ENCODE measurements at places on chromosomes 6 and 20. TPM values are rescaled to one million over a fixed set of nuclear protein-coding genes. Genes with fewer than 3 reads are reported as not detected.

- peak; percentile 58 for DNase-seq
These were observed 120.2 kb upstream of the BEND3 start for GRCh38 chr6:107235511-107235910.

DNA sequence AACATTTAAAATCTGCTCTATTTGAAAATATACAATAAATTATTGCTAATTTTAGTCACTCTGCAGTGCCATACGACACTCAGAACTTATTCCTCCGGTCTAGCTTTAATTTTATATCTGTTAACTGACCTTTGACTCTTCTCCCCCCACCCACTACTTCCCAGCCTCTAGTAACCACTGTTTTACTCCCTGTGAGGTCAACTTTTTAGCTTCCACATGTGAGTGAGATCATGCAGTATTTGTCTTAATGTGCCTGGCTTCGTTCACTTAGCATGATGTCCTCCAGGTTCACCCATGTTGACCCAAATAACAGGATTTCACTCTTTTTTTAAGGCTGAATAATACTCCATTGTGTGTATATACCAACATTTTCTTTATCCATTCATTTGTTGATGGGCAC is 80.8 kb downstream of the RPP40 start:
- no peak for DNase-seq

DNA sequence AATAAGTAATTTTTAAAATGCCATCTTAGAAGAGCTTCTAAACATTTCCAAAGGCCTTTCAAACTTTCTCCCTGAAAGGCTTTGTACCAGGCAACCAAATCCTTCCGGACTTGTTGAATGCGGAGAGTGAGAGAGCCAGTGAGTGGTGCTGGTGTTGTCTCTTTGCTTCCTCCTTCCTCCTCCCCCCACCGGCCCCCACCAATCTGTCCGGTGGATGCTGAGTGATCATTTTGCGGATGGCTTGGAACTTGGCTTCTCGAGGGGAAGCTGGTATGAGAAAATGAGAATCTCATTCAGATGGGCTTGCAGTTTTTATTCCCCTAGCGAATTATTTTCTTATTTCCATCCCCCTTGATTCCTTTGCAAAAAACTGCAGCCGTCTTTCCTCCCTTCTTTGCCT is 97.3 kb downstream of the ANKRD60 start:
- no peak for DNase-seq

DNA sequence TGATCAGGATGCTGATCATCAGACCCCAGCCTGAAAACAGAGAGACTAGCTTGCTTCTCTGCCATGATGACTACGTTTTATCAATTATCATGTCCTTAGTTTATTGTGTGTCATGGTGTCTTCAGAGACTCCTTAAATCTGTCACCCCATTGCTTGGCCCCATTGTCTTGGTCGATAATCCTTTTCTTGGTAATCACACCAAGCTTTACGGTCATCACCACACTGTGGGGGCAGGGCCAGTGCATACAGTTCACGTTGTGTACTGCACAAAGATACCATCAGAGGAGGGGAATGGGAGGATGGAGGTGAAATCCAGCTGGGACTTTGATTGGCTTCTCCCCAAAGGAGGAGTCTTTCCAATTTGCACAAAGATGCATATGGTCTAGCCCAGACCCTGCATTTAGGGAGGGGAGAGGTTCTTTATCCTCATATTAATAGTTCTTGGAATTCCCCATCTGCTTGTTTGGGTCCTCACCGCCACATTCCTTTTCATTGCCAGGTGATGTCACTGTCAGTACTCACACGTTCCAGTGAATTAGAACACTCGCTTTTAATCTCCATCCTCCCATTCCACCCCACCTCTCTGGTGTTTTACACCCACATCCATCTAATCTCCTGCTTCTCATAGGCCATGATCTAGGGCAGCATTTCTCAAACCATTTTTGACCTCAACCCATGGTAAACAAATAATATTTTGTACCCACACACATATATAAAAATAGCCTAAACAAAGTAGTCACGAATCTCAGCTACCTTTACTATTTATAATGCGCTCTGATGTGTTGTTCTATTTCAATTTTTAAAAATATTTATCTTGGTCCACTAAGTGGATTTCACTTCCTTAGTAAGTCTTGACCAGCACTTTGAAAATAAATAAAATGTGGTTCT is 5.7 kb downstream of the ETV7 start:
- no peak for DNase-seq

DNA sequence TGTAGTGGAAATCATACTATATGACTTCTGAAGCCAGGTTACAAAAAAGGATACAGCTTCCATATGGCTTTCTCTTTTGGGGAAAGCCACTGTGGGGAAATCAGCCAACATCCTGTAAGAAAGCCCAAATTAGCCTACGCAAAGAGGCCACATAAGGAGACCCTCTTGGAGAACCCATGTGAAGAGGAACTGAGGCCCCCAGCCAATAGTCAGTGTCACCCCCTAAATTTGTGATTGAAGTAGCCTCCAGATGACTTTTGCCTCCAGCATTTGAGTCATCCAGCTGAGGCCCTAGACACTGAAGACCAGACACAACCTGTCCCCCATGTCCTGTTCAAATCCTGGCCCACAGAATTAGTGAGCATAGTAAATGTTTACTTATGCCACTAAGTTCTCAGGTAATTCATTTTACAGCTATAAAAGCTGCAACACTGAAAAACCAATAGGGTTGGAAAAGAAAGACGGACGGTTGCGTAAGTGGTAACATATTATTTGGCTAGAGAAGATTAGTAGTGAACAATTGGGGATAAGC is 60.4 kb downstream of the HMGCLL1 start:
- no peak for DNase-seq

The BPHL gene
- 71.3 TPM for polyA plus RNA-seq

The THBD gene
- 4.5 TPM for polyA plus RNA-seq

Data from left renal cortex interstitium (tissue), 4 donors.